Naive thymus-derived CD8-positive, alpha-beta T cell (primary cell): ENCODE measurements at places on chromosomes 7 and 10. TPM values are rescaled to one million over a fixed set of nuclear protein-coding genes. Genes with fewer than 3 reads are reported as not detected.

- H3K27me3 ChIP-seq = peaks cover 1% of the 10 kb centered on the region
- no peak overlapping the region for H3K27ac ChIP-seq
- peaks cover 3% of the 10 kb centered on the region for H3K4me1 ChIP-seq
Measured at GRCh38 chr10:24554036-24554435, 169.7 kb downstream of the ARHGAP21 start.

DNA sequence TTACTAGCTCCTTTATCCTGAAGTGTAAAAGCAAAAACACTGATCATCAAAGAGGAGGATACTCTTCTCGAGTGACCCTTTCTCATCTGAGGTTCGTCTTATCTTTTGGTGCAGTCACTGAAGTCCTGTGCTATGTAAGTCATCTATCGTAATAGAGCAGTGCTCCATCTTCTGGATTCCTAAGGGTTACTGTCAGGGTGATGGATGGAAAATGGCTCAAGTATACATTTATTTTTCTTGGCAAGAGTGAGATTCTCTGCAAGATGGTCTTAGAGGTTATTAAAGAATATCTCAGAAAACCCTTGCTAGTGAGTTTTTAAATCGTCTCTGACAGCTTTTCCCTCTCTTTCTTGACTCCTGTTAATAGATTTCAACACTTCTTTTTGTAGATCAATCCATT is 12.4 kb downstream of the PRKG1 start:
- H3K36me3 ChIP-seq = no peaks in the 10 kb centered on the region
- no peak overlapping the region for H3K27ac ChIP-seq
- H3K4me1 ChIP-seq = no peaks in the 10 kb centered on the region
- no peak for DNase-seq
- peaks cover 3% of the 10 kb centered on the region for H3K27me3 ChIP-seq
- no peak overlapping the region for H3K4me3 ChIP-seq

The OPN4 gene
- total RNA-seq = not detected

DNA sequence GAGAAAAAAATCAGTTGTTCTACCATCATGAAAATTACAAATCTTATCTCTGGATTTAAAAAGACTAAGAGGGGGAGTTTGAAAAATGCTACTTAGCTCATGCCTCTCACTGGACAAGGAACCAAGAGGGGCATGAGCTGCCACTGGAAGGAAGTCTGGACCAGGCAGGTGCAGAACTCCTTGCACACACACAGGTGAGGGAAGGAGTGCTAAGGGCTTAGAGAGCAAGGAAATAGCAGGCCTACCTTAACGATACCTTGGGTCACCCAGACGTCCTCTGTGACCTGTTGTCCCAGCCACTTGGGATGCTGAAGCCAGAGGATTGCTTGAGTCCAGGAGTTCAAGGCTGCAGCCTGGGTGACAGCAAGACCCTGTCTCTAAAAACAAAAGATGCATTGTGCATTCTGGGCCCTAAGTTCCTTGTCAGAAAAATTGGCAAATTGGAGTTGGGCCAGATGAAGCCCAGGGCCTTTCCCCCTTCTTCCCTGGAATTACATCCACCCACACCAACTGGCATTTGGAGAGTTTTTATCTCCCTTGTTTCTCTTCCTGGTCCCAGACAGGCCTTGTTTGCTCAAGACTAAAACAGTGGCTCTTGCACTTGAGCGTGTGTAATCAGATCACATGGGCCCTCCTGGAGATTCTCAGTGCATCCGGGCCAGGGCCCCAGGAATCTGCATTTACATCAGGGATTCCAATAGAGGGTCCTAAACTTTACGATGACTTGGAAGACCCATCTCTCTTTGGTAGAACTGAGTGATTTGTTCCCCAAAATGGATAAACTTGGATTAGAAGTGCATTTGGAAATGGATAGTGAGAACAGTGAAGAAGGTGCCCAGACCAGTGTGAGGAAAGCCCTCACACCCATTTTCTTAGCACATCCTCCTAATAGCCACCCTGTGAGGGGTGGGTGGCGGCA is 3.0 kb downstream of the DDIT4 start:
- H3K27me3 ChIP-seq = no peaks in the 10 kb centered on the region
- DNase-seq = no peak
- peaks cover 28% of the 10 kb centered on the region for H3K4me1 ChIP-seq
- peak overlapping the region; percentile 96 for H3K27ac ChIP-seq

DNA sequence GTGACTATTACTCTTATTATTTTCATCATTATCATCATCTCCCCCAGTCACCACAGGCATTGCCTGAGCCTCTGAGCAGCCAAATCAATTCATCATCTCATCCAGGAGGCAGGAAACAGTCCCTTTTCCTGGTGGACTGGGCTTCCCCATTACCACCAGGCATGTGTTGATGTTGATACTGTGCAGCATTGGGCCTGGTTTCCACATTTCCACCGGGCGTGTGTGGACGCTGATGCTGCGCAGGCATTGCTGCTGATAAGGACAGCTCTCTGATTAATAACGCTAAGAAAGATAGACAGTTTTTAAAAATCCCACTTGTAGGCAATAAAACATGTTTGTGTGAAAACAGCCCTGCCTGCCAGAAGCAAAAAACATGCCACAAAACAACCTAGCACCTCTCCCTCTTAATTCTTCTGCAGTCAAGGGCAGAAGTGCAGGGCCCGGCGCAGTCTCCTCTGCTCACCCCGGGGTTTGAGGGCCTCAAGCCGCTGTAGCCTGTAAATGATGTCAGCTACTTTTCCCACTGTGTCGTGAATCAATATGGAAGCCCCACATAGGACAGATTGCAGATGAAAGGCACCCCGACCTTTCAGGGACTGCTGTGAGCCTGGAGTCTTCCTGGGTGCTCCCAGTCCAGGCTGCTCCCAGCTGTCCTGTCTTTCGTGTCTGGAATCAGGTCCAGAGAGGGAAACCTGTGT is 216.0 kb downstream of the WDR37 start:
- H3K27ac ChIP-seq = no peak overlapping the region
- no peak overlapping the region for H3K4me3 ChIP-seq
- peaks cover 3% of the 10 kb centered on the region for H3K27me3 ChIP-seq
- DNase-seq = no peak
- H3K4me1 ChIP-seq = peaks cover 3% of the 10 kb centered on the region

The ZNF727 gene
- 2.5 TPM for total RNA-seq

GRCh38 chr7:75617634-75618234 is 121.0 kb downstream of the HIP1 start:
- H3K36me3 ChIP-seq = no peaks in the 10 kb centered on the region
- DNase-seq = peak; percentile 42
- H3K27me3 ChIP-seq = no peaks in the 10 kb centered on the region
- peaks cover 67% of the 10 kb centered on the region for H3K4me1 ChIP-seq
- H3K27ac ChIP-seq = peak overlapping the region; percentile 80
- peak overlapping the region; percentile 88 for H3K4me3 ChIP-seq
